ENCODE measurements at places on chromosomes 4 and X. TPM values are rescaled to one million over a fixed set of nuclear protein-coding genes. Genes with fewer than 3 reads are reported as not detected.

GRCh38 chr4:95761426-95761825, 78.5 kb upstream of the PDHA2 start:
- DNase-seq, result no peak

The USP27X gene
- total RNA-seq, result 1.9 TPM

- DNase-seq, result no peak
Measured at GRCh38 chr4:144757969-144758368, 112.0 kb downstream of the HHIP start.

DNA sequence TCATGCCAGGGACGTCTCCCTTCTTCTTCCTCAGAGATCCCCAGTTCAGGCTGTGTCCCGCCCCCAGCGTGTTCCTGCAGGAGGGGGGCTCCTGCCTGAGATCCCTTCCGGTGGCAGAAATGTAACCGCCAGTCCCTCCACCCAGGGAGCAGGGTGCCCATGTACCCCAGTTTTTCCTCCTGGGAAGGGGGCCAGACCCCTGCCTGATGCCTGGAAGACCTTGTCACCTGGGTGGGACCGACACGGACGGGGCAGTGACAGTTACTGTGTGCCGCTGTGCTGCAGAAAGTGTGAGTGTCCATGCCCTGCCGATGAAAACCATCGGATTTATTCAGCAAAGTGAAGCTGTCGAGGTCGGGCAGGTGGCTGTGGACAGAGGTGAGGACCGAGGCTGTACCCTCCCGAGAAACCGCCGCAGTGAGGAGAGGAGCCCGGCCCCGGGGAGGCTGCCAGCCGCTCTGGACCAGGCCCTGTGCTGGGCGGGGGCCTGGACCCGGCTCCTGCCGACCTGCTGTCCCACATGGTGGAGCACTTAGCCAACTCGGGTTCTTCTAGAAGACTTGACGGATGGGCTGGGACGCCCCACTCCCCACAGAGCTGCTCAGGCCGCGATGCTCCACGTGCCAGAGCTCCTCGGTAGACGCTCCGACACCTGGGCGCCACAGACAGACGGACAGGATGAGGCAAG, 36.7 kb upstream of the HMX1 start:
- DNase-seq, result no peak

DNA sequence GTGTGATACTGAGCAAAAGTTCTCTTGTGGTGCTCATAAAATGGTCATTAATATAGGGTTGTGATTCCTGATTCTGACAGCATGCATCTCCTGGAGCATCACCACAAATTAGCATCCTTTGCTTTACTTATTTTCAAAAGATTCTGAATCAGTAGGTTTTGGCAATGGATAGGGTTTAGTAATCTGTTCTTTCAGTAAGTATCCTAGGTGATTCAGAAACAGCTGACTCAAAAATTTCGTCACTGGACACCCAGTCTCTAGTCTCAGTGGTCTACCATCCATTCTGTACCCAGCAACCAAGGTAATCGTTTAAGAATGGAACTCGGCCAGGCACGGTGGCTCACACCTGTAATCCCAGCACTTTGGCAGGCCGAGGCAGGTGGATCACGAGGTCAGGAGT, 4.1 kb downstream of the CBLL2 start:
- no peak for DNase-seq

DNA sequence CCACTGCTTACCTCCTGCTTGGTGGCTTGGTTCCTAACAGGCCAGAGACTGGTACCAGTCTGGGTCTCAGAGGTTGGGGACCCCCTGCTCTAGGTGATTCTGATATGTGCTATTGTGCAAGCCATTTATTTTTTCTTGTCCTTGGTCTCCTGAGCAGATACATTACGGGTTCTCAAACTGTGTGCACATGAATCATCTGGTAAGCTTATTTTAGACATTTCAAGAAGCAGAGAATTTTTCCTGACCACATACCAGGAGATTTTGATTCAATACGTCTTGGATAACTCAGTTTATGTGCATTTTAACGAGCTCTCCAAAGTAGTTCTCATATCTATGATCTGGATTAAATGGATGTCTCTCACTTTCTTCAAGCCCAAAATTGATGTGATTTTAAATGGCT, 77.2 kb downstream of the FHIP1A start:
- no peak for DNase-seq

GRCh38 chr4:139142087-139142486, 34.9 kb downstream of the ELF2 start:
- DNase-seq, result no peak

DNA sequence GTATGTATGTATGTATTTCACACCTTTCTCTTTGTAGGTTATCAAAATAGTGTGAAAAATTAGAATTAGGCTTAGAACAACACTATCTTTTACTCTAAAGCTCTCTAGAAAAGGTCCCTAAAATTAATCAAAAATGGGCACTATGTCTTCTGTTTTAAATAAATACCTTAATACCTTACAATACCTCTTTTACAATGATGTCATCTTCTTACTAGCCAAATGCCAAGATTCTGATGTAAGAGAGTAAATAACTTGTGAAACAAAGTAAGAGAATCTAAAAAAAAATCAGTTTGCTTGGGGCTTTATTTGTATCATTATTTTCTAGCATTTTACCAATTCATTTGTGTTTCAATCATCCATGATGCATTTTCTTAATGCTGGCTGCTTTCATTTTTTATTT, 402.2 kb upstream of the MAGEB2 start:
- DNase-seq, result no peak

The BEND2 gene
- not detected for total RNA-seq

GRCh38 chrX:44974451-44974850, 101.5 kb downstream of the KDM6A start:
- DNase-seq, result no peak

The CLDN34 gene
- not detected for total RNA-seq

DNA sequence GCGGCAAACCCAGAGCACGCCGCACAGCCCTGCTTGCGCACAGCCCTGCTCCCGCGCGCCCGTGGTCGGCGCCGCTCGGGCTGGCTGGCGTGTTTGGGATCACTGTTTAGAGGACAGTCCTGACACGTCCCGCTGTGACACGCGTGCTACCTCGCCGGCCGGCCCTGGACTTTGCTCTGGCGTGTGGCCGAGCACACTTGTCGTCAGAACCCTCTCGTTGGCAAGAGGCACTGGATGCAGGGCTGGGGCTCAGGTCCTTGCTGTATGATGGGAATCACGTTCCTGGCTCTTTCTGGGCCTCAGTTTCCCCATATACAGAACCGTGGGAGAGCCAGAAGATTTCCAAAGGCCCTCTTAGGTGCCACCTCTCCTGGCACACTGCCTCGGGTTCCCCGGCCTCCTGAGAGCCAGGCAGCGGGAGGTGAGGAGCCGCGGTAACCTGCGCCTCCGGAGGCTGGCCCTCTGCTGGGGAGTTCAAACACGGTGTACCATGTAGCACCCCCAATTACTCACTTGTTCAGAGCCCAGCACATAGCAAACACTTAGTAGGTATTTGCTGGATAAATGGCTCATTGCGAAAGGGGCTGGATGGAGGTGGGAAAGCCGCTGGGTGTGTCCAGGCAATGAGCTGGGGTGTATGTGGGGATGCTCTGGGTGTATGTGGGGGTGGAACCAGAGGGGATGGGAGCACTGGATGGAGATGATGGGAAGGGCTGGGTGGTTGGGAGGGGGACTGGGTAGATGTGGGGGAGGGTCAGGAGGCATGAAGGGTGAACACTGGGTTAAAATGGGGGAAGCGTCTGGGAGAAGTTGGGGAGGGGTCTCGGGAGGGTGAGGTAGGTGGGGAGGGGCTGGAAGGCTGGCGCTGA, 76.6 kb downstream of the HTRA3 start:
- no peak for DNase-seq

GRCh38 chr4:138290805-138291204, 48.7 kb upstream of the SLC7A11 start:
- DNase-seq, result no peak

The CCSER1 gene
- total RNA-seq, result not detected

The F8A1 gene
- total RNA-seq, result 33.7 TPM

DNA sequence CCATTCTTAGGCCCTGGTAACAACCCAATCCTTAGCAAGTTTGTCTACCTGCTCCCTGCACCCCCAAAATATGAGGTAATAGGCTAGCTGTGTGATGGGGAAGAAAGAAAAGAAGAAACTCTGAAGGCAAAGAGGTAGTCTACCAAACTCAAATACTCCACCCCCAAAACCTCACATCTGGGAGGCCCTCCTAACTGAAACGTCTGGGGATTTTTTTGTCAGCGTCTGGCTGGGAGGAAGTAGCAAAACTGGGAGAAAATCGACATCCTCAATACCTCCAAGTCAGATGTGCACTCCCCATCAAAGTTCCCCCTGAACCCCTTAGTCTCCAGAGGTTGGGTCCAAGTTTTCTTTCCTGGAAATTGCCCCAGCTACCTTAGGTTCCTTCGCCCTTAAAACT, 1.0 kb downstream of the LAMP2 start:
- DNase-seq, result peak; percentile 35

GRCh38 chrX:68935362-68935761, 106.5 kb downstream of the EFNB1 start:
- no peak for DNase-seq

- no peak for DNase-seq
Measured at GRCh38 chr4:10530137-10530786, 73.0 kb upstream of the ZNF518B start.

The SYAP1 gene
- total RNA-seq, result 17.1 TPM

The ADH1C gene
- not detected for total RNA-seq

The HCCS gene
- 19.2 TPM for total RNA-seq

DNA sequence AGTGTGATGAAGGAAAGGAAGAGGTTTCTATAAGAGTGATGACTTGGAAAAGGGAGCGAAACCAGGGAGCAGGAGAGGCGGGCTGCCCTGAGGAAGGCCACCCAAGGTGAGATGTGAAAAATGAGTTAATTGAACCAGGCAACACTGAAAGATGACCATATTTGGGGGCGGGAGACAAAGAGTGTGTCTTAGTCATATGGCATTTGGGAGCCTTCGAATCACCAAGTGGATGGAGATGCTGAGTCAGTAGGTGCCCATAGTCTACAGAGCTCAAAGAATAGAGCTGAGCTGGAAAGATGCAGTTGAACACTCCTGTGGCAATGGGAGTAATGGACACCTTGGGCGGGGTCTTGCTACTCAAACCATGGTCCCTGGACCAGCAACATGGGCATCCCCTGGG, 8.3 kb upstream of the TLR8 start:
- no peak for DNase-seq

The DNAAF6 gene
- total RNA-seq, result not detected

The PDZD4 gene
- 0.83 TPM for total RNA-seq

DNA sequence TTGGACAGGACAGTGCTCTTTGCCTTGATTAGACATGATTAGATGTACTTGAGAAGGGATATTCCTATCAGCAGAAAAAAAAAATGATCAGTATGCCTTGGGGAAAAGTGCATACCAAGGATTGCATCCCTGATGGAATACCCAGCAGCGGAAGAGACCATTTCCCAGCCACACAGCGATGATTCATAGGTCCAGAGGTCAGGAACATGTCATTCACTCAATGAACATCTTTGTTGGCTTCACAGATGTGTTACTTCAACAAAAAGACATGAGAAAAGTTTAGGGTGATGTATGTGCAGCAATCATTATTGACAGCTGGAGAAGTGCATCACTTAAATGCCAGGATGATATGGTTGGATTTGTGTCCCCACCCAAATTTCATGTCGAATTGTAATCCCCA, 293.5 kb downstream of the ZNF674 start:
- no peak for DNase-seq

The USP26 gene
- not detected for total RNA-seq

GRCh38 chrX:64169988-64170387, 35.5 kb downstream of the AMER1 start:
- no peak for DNase-seq

GRCh38 chr4:77465271-77465670, 140.3 kb upstream of the CXCL13 start:
- peak; percentile 62 for DNase-seq

DNA sequence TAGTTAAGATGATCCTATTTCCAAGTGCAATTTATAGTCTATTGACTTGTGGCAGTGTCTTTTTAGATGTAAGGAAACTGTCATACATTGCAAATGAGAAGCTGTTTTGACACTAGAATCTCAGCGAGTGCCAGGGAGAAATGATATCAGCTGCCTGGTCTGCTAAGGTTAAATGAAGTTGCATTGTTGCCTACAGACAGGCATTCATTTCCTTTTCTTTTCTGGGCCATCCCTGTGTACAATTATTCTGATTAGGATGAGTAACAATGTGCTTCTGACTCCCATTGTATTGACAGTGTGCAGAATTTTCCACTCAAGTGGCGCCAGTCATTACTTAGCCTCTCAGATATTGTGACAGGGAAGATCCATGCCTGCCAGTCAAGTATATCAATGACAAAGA, 231.2 kb downstream of the GPAT3 start:
- no peak for DNase-seq

The CSN1S1 gene
- not detected for total RNA-seq

DNA sequence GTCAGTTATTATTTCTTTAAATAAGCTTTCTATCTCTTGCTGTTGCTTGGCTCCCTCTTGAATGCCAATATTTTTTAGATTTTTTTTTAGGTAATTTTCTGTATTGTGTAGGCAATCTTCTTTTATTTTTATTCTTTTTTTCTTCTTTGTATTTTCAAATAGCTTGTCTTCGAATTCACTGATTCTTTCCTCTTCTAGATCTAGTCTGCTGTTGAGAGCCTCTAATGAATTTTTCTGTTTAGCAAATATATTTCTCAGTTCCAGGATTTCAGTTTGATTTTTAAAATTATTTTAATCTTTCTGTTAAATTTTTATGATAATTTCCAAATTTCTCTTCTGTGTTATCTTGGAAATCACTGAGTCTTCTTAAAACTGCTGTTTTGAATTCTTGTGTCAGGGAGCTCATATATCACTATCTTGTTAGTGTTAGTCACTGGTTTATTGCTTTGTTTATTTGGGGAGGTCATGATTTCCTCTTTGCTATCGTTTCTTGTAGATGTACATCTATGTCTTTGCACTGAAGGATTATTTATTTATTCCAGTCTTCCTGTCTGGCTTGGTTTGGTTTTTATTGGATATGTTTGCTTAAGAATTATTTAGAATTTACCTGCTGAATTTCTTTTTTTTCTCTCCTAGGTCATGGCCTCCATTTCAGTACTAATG, 39.9 kb upstream of the GPRIN3 start:
- no peak for DNase-seq

GRCh38 chr4:8559524-8560264, 20.5 kb upstream of the GPR78 start:
- DNase-seq, result no peak

- DNase-seq, result no peak
Measured at GRCh38 chrX:136496186-136496763, 1.1 kb upstream of the HTATSF1 start.

The PNMA6F gene
- not detected for total RNA-seq

- no peak for DNase-seq
Measured at GRCh38 chr4:76238236-76238635, 13.3 kb upstream of the FAM47E start.

DNA sequence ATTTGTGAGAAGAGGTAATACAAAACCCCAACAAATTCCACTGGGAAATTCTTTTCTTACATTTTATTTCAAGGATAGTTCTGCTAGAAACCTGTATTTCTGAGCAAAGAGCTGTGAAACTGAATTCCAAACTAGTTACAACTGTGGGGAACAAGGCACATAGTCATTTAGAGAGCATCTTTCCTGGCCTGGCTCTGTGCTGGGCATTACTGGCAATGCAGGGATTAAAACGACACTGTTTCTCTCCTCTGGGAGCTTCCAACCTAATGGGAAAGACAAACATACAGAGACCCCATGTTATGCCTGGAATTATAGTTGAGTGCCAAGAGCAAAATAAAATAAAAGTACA, 36.5 kb downstream of the SUPT20HL1 start:
- no peak for DNase-seq

GRCh38 chr4:140098455-140099160, 55.4 kb downstream of the MAML3 start:
- no peak for DNase-seq
